AML-193 (cell line): ENCODE measurements at places on chromosomes 12 and 14.

DNA sequence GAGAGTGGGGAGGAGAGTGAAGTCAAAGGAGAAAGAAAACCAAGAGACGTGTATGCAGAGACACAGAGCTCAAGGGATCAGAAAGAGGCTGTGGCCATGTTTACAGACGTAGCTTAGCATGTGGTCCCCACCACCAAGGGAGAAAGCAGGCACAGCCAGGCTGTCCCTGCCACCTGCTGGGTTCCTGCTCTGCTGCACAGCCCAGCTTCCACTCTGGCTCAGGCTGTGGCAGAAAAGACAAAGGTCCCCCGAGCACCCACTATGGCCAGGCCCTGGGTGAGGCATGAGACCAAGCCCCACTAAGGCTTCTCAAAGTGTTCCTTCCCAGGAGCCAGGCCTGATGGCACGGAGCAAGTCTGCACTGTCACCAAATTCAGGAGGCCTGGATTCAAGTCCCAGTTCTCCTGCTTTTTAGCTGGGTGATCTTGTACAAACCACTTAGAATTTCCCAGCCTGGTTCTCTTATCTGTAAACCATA is 25.9 kb upstream of the COL2A1 start:
- no peak for DNase-seq

DNA sequence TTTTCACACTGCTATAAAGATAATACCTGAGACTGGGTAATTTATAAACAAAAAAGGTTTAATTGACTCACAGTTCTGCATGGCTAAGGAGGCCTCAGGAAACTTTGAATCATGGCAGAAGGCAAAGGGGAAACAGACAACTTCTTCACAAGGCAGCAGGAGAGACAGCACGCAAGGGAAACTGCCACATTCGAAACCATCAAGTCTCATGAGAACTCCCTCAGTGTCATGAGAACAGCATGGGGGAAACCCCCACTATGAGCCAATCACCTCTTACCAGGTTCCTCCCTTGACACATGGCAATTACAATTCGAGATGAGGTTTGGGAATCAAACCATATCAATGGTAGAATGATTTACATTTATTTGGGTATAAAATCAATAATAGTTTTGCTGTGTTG is 558.5 kb downstream of the TMTC2 start:
- DNase-seq: no peak

- no peak for DNase-seq
Measured at GRCh38 chr14:103712633-103713247, 2.5 kb downstream of the XRCC3 start.

DNA sequence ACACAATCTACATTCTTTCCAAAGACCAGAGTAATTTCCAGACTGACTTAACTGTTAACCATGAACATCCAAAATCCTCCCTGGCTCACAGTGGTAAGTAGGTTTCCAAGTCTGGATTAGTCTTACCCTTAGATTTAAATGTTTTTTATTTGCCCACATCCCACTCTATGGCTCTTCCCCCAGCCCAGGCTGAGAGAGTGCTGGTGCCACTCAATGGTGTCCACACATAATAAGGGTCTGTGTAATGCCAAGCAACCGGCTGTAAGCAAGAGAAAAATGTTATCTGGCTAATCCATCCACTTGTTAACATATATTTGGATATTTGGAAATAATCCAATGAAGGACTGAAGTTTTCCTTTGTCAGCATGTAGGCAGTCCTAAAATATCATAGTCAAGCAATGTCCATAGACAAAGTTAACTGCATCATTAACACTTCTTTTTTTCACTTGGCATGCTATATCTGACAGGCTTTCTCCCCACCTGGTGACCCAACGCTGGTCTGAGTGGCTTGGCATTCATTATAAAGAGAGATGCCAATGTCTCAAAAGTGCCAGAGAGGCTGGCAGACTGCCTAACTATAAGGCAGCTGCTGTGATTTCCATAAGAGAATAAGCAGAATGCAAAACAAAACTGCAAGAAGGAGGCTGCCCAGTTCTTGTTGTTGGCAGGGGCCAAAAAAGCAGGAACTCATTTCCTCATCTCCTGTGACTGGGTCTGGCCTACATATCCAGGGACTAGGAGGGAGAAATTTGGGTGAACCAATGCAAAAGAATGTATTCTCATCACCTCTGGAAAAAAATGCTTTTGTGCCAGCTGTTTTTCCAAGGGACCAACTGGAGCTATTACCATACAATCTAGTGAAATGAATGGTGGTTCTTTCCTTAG is 13.9 kb upstream of the HOXC13 start:
- DNase-seq: no peak

DNA sequence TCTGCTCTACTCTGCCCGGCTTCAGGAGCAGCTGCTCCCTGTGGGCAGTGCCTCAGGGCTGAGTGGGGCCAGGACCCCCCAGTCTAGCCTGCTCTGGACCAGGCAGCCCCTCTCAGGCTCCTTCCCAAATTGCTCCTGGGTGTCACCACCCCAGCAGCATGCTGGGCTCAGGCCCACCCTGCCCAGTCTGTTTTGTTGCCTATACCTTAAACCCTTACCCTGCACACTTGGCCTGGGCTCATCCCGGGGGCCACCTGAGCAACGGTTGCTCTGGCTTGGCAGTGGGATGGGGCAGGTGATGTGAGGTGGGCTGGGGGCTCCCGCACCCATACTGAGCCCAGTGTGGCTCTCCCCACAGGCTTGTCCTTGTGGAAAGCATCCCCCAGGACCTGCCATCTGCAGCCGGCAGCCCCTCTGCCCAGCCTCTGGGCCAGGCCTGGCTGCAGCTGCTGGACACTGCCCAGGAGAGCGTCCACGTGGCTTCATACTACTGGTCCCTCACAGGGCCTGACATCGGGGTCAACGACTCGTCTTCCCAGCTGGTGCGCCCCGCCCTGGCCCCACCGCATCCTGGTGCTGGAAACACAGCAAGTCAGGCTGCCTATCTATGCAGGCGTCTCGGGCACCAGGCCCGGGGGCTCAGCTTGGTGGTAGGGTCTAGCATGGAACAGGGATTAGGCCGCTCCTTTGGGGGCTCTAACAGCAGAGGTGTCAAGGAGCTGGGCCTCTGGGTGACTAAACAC is 3.9 kb downstream of the PLD4 start:
- DNase-seq: no peak

DNA sequence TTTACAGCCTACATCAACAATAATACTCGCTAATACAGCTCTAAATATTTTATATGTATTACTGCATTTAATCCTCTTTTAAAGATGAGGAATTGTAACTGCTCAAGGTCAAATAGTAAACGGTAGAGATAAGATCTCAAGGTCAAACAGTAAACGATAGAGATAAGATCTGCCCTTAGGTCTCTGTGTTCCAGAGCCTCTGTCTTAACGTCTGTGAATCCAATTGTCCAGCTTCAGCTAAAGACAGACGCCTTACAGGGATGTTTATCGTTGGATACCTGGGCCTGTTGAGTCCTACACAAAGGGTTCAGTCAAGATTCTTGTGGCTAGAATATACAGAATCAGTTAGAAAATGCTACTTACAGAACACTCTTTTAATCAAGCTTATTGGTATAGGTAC is 20.0 kb downstream of the PYGL start:
- no peak for DNase-seq

- no peak for DNase-seq
Measured at GRCh38 chr12:104482748-104483147, 26.0 kb downstream of the CHST11 start.

DNA sequence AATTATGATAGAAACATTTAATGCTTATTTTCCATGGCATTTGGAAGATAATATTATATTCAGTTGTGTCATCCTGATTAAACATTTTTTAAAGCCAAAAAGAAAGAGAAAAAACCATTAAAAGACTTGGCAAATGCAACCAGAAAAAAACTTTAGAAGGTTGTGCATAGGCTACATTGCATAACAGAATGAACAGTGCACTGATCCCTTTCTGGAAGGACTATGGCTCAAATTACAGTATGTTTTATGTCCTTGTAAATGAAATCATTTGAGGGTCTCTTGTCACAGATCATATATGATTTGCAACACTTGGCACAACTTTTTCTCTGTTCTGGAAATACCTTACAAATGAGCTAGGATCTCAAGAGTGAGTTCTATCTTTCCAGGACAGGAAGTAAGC is 275.2 kb upstream of the FLRT2 start:
- DNase-seq: no peak

GRCh38 chr14:95495538-95496025 is 20.9 kb downstream of the SYNE3 start:
- DNase-seq: peak; percentile 69

DNA sequence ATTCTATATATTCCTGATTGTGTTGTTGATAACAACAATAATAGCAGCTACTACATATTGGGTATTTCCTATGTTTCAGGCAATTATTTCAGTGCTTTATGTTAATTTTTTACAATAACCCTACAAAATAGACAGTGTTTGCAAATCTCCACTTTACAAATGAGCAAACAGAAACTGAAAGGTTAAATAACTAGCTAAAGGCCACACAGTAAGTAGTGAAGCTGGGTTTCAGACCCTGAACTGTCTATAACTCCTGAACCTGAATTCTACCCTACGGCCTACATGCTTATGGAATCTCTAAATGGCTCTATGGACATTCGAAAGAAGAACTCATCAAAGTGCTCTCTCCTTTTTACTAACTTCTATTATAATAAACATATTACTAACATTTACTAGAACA is 19.7 kb upstream of the NUDT4 start:
- DNase-seq: no peak
